Stimulated activated CD4-positive, alpha-beta T cell treated with anti-CD3 and anti-CD28 coated beads, TNF-alpha, amount 100 ng/mL, for 48 hours (primary cell): ENCODE measurements at places on chromosomes 11 and 22.

DNA sequence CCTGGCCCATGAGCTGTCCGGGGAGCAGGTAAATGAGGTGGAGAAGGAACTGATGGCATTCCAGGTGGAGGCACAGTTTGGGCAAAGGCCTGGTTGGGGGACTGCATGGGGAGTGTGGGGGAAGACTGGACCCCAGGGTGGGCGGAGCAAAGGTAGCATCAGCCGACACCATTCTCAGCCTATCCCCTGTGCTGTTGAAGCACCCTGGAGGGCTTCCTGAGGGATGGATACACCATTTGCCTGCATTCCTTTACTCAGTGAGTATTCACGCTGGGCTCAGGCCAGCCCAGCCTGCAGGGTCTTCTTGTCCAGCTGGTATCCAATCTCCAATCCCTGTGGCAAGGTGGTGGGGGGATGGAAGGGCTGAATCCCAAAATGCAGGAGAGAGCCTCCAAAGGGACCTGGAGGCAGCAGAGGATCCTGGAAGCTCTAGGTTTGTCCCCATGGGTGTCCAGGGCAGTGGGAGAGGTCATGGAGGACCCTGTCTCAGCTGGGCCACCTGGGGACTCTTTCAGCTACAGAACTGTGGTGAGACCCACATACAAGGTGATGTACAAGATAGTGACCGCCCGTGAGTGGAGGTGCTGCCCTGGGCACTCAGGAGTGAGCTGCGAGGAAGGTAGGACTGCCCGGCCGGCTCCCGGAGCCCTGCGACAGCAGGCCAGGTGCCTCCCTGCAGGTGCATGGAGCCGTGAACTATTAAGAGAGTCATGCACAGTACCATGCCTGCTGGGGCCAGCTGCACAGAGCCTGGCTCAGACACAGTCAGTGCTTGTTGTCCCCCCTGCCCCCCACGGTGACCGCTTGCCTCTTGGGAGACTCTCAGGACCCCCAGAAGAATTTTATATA is 9.5 kb downstream of the EMID1 start:
- DNase-seq = no peak

GRCh38 chr11:16028419-16028818 is 327.9 kb downstream of the SOX6 start:
- no peak for DNase-seq

DNA sequence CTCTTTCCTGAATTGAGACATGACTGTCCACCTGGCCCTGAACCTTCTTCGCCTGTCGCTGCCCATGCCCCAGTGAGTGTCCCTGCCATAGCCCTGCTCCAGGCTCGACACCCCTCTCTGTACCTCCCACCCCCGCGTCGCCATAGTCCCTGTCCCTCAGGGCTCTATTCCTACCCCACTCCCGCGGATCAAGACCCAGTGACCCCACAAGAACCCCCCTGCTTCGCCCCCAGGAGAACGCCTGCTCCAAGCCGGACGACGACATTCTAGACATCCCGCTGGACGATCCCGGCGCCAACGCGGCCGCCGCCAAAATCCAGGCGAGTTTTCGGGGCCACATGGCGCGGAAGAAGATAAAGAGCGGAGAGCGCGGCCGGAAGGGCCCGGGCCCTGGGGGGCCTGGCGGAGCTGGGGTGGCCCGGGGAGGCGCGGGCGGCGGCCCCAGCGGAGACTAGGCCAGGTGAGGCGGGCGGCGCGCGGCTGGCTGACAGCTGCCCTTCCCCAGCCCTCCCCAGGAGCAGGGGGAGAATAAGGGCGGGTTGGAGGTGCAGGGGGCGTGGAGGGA is 5.6 kb downstream of the NRGN start:
- DNase-seq = no peak

DNA sequence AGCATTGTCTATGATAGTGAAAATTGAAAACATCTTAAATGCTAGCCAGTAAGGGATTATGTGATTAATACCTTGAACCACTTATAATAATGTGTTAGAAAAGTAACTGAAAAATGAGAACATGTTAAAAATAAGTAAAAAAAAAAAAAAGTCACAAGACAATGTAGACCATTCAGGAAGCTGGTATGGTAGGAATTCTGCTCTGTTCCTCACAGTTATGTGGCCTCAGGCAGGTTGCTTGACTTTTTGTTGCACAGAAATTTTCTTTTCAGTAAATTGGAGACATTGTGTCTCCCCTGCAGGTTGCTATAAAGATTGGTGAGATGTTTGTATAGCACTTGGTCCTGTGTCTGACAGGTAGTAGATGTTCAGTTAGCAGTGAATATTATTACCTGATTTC is 17.3 kb upstream of the PLET1 start:
- DNase-seq = no peak

DNA sequence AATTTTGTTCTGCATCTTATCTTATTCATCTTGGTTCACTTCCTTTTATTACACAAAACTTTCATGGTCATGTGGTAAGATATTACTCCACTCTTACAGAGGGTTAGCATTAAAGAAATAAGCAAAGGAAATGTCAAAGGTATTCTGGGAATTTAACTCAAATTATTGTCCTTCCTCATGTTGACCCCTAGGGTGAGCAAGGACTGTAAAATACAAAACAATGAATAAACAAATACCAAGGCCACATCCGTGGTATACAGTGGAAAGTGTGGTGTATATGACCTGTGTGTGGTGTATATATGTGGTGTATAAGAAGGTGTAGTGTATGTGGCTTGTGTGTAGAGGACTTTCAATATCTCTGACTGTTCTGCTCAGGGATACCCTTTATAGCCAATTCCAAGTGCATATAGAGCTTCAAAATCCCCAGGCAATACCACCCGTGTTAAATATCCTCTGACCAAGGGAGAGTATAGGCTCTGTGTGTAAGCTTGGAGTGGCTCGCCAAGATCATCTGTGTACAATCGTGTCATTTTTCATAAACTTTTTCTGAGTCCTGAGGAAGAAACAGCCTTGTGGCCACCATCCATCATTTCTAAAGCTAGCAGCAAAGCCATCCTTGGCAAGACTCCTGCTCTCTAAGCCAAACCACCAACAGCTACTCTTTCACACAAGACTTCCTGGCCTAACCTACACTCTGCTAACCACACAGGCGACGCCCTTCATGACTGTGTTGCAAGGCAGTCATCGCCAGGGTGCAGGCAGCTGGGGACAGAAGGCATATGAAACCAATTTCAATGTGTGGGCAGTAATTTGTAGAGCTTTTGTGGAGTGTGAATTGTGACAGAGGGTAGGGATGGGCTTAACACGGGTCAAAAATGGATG is 548.0 kb downstream of the ETS1 start:
- DNase-seq = peak; percentile 68

DNA sequence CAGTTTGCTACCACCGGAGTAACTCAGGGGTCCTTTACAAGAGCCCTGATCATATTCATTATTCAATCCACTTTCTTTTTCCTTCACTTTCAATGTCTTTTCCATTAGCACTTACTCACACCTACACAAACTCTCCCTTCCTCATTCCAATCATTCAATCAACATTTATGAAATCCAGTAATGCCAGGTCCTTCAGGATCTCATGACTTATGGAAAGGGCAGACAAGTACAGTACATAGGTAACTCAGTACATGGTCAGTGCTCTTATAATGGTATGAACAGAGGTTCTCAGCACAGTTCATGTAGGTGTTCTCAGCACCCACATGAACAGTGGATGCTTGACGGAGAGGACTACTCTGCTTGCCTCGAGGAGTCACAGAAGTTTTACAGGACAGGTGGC is 106.6 kb downstream of the USP35 start:
- DNase-seq = no peak

DNA sequence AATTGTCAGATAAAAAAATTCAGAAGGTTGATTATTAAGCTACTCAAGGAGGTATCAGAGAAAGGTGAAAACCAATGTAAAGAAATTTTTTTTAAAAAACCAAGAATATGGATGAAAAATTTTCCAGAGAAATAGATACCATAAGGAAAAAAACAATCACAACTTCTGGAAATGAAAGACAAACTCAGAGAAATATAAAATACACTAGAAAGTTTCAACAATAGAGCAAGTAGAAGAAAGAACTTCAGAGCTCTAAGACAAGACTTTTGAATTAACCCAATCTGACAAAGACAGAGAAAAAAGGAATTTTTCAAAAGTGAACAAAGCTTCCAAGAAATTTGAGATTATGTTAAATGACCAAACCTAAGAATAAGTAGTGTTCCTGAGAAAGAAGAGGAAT is 62.9 kb upstream of the TEAD1 start:
- no peak for DNase-seq
